ENCODE measurements at places on chromosomes 7 and 10.
A peak's percentile ranks its signal among the peaks of the same experiment; 100 is the strongest.

GRCh38 chr7:16025696-16026095, 339.2 kb upstream of the MEOX2 start:
- no peak overlapping the region for H3K27ac ChIP-seq
- H3K4me1 ChIP-seq: peaks cover 4% of the 10 kb centered on the region
- H3K27me3 ChIP-seq: no peaks in the 10 kb centered on the region
- H3K4me3 ChIP-seq: no peak overlapping the region
- H3K36me3 ChIP-seq: no peaks in the 10 kb centered on the region

DNA sequence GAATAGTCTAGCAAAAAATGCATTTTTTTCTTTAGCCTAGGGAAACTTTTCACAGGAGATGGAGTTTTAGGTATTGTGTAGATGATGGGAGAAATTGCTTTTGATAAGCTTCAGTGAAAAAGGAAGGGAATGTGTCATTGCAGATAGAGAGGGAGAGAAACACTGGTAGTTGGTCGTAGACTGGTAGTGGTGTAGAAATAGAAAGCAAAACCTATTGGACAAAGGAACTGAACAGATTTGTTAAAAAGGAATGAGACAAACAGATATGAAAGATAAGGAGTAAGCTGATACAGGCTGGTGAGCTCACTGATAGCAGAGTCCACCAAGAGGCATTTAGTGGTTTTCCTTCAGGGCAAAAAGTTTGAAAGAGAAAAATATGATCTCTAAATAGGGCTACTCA, 94.3 kb downstream of the ZEB1 start:
- H3K4me1 ChIP-seq: no peaks in the 10 kb centered on the region
- no peak overlapping the region for H3K27ac ChIP-seq
- H3K4me3 ChIP-seq: no peak overlapping the region
- no peak for DNase-seq
- no peaks in the 10 kb centered on the region for H3K27me3 ChIP-seq

GRCh38 chr10:17607603-17608332, 9.4 kb downstream of the HACD1 start:
- H3K4me3 ChIP-seq: no peak overlapping the region
- no peaks in the 10 kb centered on the region for H3K4me1 ChIP-seq
- no peaks in the 10 kb centered on the region for H3K36me3 ChIP-seq
- H3K27me3 ChIP-seq: no peaks in the 10 kb centered on the region
- H3K27ac ChIP-seq: no peak overlapping the region
- DNase-seq: no peak

DNA sequence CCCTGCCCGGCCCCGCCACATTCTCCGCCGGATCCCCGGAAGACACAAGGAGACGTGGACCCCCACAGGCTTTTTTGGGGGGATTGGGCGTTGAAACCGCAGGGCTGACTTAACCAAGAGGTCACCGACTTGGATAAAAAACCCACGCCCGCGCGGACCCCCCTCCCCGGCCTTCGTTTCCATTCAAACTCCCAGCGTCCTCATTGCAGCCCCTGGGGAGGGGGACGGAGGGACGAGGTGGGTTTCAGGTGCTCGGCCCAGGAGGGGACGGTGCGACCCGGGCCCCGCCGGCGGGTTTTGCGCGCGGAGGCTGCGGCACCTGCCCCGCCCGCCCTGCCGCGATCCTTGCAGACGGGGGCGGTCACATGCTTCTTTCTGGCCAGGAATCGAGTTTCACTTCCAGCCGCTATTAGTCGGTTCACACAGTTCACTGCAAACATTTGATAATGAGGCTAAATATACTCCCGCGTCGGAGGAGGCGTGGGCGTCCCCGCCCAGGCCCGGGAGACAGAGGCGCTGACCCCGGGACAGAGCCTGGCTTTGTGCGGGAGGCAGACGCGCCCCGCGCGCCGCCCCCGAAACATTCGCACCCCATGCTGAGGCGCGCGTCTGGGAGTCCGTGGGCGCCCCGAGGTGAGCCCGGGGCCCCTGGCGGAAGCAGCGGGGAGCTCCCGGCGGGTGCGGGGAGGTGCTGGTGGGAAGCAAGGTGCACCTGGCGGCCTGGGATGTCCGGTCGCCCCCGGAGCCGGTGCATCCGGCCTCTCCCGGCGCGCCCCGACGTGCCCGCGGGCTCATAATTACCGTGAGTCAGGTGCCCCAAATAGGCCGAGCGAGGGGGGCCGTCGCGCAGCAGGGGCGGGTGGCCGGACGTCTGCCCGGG, 2.7 kb upstream of the PDGFA start:
- H3K4me1 ChIP-seq: peaks cover 49% of the 10 kb centered on the region
- H3K4me3 ChIP-seq: peak overlapping the region; percentile 51
- H3K36me3 ChIP-seq: no peaks in the 10 kb centered on the region
- peaks cover 35% of the 10 kb centered on the region for H3K27me3 ChIP-seq
- no peak for DNase-seq
- H3K27ac ChIP-seq: no peak overlapping the region

DNA sequence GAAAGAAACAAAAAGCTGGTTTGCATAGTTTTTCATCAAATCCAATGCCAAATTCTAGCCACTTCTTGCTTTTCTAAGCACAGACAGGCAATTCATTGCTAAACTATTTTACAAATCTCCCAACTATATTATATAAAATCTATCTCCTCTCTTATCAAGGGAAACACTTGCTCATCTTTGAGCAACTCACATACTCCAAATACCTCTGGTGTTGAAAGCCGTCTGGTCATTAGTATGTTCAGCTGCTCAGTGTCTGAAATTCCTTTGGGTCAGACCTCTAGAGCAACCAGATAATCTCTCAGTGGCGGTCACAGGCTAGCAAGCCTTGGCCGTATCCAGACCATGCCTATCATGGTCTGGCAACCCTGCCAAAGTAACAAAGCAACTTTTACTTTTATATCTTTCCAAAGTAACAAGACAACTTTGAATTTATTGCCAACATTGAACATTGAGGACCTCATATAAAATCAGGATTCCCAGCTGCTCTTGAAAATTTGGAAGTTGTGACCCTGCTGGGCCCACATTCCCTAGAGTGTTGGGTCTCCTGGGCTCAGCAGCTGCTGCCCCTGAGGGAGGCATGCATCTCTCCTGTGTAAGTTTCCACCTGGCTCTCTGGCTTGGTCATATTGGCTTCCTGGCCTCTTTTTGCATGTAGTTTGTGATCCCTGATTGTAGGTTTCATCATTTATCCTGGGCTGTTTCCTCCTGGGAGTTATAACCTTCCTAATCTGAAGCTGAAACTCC, 56.8 kb upstream of the LANCL2 start:
- H3K36me3 ChIP-seq: no peaks in the 10 kb centered on the region
- H3K4me1 ChIP-seq: no peaks in the 10 kb centered on the region
- H3K4me3 ChIP-seq: no peak overlapping the region

DNA sequence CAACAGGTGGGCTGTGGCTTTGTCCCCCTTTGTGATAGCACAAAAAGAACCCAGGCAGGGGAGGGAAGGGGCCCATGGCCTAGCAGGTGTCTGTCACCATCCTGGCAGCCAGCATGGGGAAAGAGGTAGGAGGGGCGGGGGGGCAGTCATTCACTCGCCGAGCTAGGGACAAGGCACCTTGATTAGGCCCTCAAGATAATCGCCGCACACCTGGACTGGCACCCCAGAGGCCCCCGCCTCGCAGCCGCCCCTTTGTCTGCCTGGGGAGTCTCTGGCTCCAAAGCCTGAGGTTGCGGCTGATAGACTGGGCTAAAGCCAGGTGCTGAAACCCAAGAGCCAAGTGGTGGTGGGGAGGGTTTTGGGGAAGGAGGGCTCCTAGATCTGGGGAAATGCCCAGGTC, 151.2 kb upstream of the PCBD1 start:
- no peak overlapping the region for H3K4me3 ChIP-seq
- H3K4me1 ChIP-seq: no peaks in the 10 kb centered on the region
- no peak overlapping the region for H3K27ac ChIP-seq
- no peak for DNase-seq
- no peaks in the 10 kb centered on the region for H3K36me3 ChIP-seq

- H3K27me3 ChIP-seq: no peaks in the 10 kb centered on the region
- peak; percentile 96 for DNase-seq
- peaks cover 77% of the 10 kb centered on the region for H3K4me1 ChIP-seq
- peak overlapping the region; percentile 21 for H3K4me3 ChIP-seq
- H3K27ac ChIP-seq: peak overlapping the region; percentile 92
- H3K36me3 ChIP-seq: no peaks in the 10 kb centered on the region
These were observed 294.7 kb upstream of the PITRM1 start for GRCh38 chr10:3467052-3467951.

DNA sequence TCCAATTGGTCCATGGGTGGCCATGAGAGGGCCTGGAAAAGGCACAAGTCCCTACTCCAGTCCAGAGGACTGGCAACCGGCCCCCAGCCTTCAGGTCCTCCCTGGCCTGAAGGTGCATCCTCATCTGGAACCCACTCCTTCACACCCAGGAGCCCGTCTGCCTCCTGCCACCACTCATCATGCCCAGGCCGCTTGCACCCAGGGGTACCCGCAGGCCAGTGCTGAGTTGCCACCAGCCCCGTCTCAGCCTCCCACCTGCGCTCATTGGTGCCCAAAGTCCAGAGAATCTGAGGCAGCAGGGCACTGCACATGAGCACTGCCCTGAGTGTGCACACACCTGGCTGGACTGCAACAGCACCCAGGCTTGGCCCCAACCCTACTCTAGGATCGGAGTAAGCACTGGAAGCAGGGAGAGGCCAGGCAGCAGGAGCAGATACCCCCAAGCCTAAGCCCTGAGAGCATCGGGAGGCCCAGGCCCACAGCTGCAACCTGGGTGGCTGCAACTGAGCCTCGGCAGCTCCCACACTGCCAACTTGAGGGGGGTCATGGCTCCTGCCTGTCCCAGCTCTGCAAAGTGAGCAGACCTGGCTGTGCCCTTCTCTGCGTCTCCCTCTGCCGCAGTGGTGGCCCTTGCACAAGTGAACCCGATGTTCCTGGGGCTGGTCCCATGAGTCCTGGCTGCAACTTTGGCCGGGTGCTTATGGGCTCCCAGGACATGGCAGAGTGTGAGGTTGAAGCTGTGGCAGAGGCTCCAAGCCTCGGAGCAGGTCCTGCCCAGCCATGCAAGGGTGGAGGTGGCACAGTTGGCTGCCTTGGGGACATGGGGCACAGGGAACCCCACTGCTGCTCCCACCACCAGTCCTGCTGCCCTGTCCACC, 44.3 kb downstream of the TCERG1L start:
- H3K27ac ChIP-seq: no peak overlapping the region
- H3K27me3 ChIP-seq: peaks cover 8% of the 10 kb centered on the region

- H3K36me3 ChIP-seq: no peaks in the 10 kb centered on the region
- no peak overlapping the region for H3K4me3 ChIP-seq
- H3K4me1 ChIP-seq: no peaks in the 10 kb centered on the region
- no peaks in the 10 kb centered on the region for H3K27me3 ChIP-seq
- no peak overlapping the region for H3K27ac ChIP-seq
These were observed 504.5 kb downstream of the XPNPEP1 start for GRCh38 chr10:109418795-109419194.
